ENCODE measurements at places on chromosomes 11 and 22. TPM values are rescaled to one million over a fixed set of nuclear protein-coding genes. Genes with fewer than 3 reads are reported as not detected.
A peak's percentile ranks its signal among the peaks of the same experiment; 100 is the strongest.

GRCh38 chr11:100930185-100930778 lies 199.3 kb downstream of the PGR start:
- peaks cover 4% of the 10 kb centered on the region for H3K4me1 ChIP-seq
- no peak for DNase-seq
- H3K27me3 ChIP-seq, result no peaks in the 10 kb centered on the region
- H3K27ac ChIP-seq, result no peak overlapping the region

GRCh38 chr22:45857519-45857918 lies 119.4 kb downstream of the WNT7B start:
- H3K27me3 ChIP-seq, result peaks cover 3% of the 10 kb centered on the region
- DNase-seq, result no peak
- H3K4me1 ChIP-seq, result no peaks in the 10 kb centered on the region
- H3K4me3 ChIP-seq, result no peak overlapping the region

DNA sequence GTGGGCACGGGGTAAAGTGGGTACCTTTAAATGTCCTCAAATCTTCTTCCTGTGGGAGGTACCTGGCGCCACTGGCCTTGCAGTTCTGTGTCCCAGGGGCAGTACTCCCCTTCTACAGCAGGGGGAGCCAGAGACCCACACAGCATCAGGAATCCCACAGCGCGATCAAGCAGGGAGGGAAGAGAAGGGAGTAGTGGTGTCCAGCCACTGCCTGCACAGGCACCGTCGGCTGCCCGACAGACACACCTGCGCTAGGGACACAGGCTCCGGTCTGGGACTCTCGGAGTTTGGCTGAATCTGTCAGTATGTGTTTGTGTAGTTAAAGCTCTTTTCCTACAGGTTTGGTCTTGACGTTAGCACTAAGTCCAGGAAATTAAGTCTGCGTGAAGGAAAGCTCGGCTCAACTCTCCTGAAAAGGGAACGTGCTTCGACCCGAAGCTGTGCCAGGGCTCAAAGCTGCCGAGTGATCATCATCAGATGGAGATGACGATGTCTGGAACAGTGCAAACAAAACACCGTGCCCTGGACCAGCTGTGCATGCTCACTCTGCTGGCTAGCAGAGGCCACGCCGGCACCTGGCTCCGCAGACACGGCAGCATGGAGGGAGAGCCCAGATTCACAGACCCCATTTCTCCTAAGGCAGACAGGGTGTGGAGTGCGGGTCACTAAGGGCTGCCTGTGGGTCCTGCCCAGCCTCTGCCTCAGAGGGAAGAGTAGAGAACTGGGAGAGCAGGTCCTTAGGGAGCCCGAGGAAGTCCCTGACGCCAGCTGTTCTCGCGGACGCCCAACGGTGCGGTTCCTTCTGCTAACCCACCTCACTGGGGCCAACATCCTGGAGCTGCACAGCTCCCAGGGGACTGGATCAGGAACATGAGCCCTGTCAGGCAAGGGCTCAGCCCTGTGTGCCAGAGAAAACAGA lies 56.0 kb upstream of the BID start:
- peaks cover 9% of the 10 kb centered on the region for H3K4me1 ChIP-seq
- no peaks in the 10 kb centered on the region for H3K36me3 ChIP-seq
- no peaks in the 10 kb centered on the region for H3K27me3 ChIP-seq
- peak; percentile 85 for DNase-seq
- H3K4me3 ChIP-seq, result no peak overlapping the region

DNA sequence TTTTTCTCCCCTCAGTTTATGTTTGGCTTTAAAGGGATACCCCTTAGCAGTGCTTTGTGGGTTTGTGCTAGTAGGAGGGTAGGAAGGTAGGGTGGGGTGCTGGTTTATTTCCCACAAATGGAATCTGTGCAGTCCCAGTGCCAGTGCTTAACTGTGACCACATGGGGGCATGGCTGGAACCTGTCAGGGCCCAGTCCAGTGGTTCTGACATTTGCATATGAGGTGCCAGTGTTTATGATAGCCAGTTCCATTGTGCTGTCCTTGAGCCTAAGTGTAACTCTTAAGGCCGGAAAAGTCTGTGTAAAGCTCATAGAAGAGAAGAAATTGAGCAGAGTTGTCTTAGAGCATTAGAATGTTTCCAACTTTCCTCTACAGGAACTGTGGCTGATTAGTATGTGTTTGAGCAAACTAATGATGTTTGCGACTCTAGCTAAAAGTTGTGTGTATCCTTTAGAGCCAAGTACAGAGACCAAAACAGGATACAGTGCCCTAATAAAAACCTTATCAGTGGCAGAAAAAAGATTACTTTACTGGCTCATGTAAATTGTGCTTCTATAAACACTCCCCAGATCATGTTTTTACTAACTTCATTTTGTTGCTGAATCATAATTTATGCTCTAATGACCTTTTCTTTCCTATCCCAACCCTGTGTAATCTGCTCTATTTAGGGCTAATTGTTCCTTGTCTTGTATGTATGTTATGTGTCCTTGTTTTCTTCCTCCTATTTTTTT lies 38.1 kb downstream of the DIXDC1 start:
- no peak for DNase-seq
- peaks cover 19% of the 10 kb centered on the region for H3K27me3 ChIP-seq
- peaks cover 7% of the 10 kb centered on the region for H3K4me1 ChIP-seq
- peaks cover under 1% of the 10 kb centered on the region for H3K36me3 ChIP-seq
- H3K4me3 ChIP-seq, result no peak overlapping the region
- H3K27ac ChIP-seq, result no peak overlapping the region

DNA sequence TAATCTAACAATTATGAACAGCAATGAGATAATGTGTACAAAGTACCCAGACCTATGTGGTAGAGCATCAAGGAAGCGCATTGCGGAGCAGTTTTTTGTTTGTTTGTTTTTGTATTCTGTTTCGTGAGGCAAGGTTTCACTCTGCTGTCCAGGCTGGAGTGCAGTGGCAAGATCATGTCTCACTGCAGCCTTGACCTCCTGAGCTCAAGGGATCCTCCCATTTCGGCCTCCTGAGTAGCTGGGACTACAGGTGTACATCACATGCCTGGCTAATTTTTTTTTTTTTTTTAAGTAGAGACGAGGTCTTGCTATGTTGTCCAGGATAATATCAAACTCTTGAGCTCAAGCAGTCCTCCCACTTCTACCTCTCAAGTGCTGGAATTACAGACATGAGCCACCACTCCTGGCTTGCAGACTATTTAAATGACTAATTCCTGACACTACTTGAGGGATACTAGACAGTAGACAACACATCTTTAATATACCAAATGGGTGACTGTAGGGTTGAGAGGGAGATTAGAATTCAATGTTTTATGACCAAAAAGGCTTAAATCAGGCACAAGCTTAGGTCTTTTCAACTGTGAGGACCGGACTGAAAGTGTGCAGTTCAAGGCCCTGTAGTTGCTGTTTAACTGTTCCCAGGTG lies 12.7 kb downstream of the OR51B4 start:
- H3K4me3 ChIP-seq, result no peak overlapping the region
- DNase-seq, result no peak
- H3K27ac ChIP-seq, result no peak overlapping the region
- H3K4me1 ChIP-seq, result no peaks in the 10 kb centered on the region
- no peaks in the 10 kb centered on the region for H3K27me3 ChIP-seq
- H3K36me3 ChIP-seq, result no peaks in the 10 kb centered on the region

DDTL gene
- 3.3 TPM for total RNA-seq

All from activated CD4-positive, alpha-beta T cell treated with anti-CD3 and anti-CD28 coated beads, Interleukin-2, amount 10 ng/mL, durations not matched to agents 7 days and 5 days (primary cell).